ENCODE measurements at places on chromosomes 4 and X. TPM values are rescaled to one million over a fixed set of nuclear protein-coding genes. Genes with fewer than 3 reads are reported as not detected.

ZNF157 gene
- not detected for total RNA-seq

HERC5 gene
- total RNA-seq, result 0.88 TPM

NR0B1 gene
- not detected for total RNA-seq

F8A3 gene
- not detected for total RNA-seq

TBX22 gene
- not detected for total RNA-seq

F8A2 gene
- total RNA-seq, result not detected

TCEAL1 gene
- 33.2 TPM for total RNA-seq

CUL4B gene
- 19.7 TPM for total RNA-seq

VSIG1 gene
- total RNA-seq, result not detected

TMPRSS11F gene
- not detected for total RNA-seq

VEGFD gene
- total RNA-seq, result 2.8 TPM

CTAG1B gene
- total RNA-seq, result not detected

UGT2B15 gene
- total RNA-seq, result not detected

TRPC5OS gene
- total RNA-seq, result not detected

ACE2 gene
- total RNA-seq, result 59.4 TPM

CBR4 gene
- 26.5 TPM for total RNA-seq

PCDH11X gene
- not detected for total RNA-seq

DDIT4L gene
- total RNA-seq, result 1.7 TPM

EDNRA gene
- total RNA-seq, result 21.0 TPM

SPANXN4 gene
- total RNA-seq, result not detected

MAGIX gene
- total RNA-seq, result 2.6 TPM

ADGRG2 gene
- total RNA-seq, result 1.2 TPM

SHROOM2 gene
- 0.83 TPM for total RNA-seq

NSUN7 gene
- total RNA-seq, result not detected

PCDH7 gene
- 79.0 TPM for total RNA-seq

HTN3 gene
- not detected for total RNA-seq

RBPJ gene
- 38.0 TPM for total RNA-seq

FOXR2 gene
- total RNA-seq, result not detected

SUPT20HL2 gene
- total RNA-seq, result not detected

SLC25A6 gene
- total RNA-seq, result 195 TPM

VCX gene
- total RNA-seq, result not detected

CLNK gene
- total RNA-seq, result not detected

ABCD1 gene
- total RNA-seq, result 25.6 TPM

USP51 gene
- total RNA-seq, result 3.1 TPM

CT45A3 gene
- not detected for total RNA-seq

PPP2R3B gene
- 101 TPM for total RNA-seq

SMIM31 gene
- not detected for total RNA-seq

LRRC66 gene
- 0.12 TPM for total RNA-seq

STARD8 gene
- total RNA-seq, result 5.6 TPM

BEX5 gene
- total RNA-seq, result 3.4 TPM

TMEM31 gene
- total RNA-seq, result not detected
